Smooth muscle cell of trachea (primary cell): ENCODE measurements at places on chromosomes 3 and 15. TPM values are rescaled to one million over a fixed set of nuclear protein-coding genes. Genes with fewer than 3 reads are reported as not detected.

The CLDN16 gene
- total RNA-seq, result not detected in 2 replicates

The HTR3E gene
- not detected in 2 replicates for total RNA-seq

The CCR3 gene
- 0.33 TPM in 1 of 2 replicates, not detected in the other for total RNA-seq

The CYP1A2 gene
- total RNA-seq, result not detected in 2 replicates

The RASGRP1 gene
- total RNA-seq, result under 0.01 TPM in 2 replicates
